ENCODE measurements at places on chromosomes 6 and 20.

DNA sequence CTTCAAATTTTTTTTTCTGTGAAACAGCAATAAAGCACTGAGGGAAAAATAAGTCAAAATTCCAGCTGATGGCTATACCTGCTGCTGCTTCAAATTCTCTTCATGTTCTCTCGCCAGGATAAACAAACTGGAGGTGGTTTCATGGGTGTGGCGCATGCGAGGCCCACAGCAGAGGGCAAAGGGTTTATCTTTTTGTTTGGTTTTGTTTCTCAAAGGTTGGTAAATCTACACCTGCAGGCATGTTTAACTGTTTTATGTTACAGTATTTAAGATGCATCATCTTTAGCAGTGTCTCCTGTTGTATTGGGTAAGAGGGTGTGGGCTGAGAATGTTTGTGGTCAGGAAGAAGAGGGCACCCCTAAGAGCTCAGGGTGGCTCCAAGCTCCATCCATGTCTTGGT is 342.2 kb downstream of the CDH26 start:
- no peak for DNase-seq

- no peak for DNase-seq
Measured at GRCh38 chr6:153621491-153621890, 417.5 kb upstream of the OPRM1 start.

DNA sequence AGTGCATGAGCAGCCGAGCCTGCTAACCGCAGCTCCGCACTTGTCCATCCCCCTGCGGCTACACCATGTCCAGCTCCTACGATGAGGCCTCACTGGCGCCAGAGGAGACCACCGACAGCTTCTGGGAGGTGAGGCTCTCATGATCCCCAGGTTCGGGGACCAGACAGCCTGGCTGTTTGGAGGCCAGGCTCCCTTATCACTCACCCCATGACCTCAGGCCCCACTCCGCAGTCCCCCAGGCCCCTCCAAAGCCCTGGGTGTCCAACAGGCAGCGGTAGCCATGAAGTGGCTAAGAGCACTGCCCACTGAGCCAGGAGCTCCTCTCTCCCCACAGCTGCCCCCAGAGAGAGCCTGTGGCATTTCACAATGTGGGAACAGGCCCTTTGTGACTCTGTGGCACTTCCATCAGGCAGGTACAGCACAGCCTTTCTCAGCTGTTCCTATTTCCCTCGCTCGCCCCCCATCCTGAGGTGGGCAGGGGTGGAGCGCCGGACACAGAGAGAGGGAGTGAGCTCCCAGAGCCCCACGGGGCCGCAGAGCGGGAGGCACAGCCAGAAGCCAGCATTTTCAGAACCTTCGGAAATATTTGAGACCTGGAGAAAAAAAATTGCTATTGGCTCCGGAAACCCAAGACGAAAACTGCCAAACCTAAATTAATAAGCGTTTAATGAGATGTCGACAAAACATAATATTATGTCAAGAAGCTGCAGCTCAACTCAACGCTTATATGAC is 29.7 kb downstream of the SPDEF start:
- no peak for DNase-seq

GRCh38 chr20:9835302-9835701 is 3.6 kb downstream of the PAK5 start:
- no peak for DNase-seq

- no peak for DNase-seq
Measured at GRCh38 chr20:62360854-62361798, 6.0 kb downstream of the LAMA5 start.

GRCh38 chr20:46970937-46971630 is 76.4 kb downstream of the EYA2 start:
- DNase-seq, result no peak

DNA sequence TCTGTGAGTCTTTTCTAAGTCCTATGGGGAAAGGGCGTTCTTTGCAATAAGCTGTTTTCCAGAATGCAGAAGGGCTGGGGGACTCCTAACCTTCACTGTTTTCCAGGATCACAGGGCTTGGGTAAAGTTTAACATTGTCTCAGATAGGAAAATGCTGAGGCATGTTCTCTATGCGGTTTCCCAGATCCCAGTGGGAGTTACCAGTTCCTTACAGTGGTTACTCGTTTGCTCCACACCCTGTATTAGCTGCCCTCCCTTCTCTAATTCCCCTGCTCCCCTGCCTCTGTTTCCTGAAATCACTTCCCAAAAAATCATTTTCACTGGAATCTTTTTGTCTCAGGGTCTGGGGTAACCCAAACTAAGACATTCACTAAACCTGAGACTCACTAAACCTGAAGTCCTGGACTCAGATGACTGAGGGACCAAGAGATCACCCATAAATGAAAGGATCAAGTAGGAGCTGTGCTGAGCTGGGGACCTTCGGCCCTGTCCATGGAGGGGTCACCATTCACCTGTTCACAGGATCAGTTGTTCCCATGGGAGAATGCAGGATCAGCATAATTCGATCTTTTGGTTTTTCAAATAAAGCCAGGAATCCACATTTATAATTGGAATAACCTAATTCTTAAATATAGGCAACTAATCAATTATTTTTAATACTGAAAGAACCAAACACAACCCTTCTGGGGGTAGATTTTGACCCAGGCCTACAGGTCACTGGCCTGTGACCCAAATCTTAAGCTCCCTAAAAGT is 76.2 kb downstream of the ISM1 start:
- no peak for DNase-seq

DNA sequence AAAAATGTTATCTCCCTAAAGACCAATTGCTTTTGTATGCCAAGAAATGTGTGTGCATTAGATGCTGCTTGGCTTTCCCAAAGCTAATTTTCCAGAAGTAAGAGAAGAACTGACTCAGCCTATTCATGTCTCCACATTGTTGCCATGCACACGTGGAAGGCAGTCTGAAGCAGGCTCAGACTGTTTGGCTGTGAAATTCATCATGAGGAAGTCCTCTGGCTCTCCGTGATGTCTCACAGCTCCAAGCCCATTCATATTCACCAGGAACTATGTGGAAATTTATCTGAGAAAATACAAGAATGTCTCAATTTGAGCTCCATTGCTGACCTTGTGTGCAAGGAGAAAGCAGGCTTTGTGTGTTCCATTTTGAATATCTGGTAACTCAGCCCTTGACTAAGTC is 1022.2 kb upstream of the GJE1 start:
- DNase-seq, result no peak

- DNase-seq, result no peak
Measured at GRCh38 chr20:34365765-34366213, 2.7 kb downstream of the ITCH start.
